ENCODE measurements at places on chromosomes 3 and 15.

- DNase-seq: no peak
Observed at GRCh38 chr15:101521591-101521990, 32.1 kb upstream of the PCSK6 start.

DNA sequence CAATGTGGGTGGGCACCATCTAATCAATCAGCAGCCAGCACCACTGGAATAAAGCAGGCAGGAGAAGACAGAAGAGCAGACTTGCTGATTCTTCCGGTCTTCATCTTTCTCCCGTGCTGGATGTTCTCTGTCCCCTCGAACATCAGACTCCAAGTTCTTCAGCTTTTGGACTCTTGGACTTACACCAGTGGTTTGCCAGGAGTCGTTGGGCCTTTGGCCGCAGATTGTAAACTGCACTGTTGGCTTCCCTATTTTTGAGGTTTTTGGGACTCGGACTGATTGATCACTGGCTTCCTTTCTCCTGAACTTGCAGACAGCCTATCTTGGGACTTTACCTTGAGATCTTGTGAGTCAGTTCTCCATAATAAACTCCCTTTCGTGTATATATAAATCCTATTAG lies 292.8 kb downstream of the BCHE start:
- DNase-seq: no peak

DNA sequence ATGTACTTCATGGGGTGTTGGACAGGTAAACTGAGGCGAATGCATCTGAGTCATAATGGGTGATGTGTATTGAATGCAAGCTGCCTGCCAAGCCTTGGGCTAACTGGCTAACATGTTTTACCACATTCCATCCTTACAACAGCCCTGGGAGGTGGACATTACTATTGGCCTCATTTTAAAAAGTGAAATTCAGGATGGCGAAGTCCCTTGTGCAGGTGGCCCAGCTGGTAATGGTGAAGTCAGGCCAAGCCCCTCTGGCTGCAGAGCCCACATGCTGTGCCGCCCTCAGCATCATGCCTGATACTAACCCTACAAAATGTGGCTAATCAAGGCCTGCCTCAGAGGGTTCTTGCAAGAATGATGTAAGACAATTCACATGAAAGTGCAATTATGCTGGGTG lies 60.0 kb upstream of the CHD2 start:
- DNase-seq: no peak

DNA sequence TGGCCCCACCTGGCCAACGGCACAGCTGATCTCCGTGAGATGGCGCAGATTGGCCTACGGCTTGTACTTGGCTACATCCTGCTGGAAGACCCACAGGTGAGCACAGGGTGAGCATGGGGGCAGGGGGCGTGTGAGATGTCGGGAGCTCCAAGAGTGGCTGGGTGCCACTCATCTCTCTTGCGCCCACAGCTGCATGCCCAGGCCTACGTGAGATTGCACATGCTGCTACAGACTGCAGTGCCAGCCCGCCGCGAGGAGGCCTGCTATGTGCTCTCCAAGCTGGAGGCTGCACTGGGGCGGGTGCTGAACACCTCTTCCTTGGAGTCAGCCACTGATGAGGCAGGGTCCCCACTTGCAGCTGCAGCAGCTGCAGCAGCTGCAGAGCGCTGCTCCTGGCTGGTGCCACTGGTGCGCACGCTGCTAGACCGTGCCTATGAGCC lies 22.3 kb downstream of the NBEAL2 start:
- DNase-seq: no peak

DNA sequence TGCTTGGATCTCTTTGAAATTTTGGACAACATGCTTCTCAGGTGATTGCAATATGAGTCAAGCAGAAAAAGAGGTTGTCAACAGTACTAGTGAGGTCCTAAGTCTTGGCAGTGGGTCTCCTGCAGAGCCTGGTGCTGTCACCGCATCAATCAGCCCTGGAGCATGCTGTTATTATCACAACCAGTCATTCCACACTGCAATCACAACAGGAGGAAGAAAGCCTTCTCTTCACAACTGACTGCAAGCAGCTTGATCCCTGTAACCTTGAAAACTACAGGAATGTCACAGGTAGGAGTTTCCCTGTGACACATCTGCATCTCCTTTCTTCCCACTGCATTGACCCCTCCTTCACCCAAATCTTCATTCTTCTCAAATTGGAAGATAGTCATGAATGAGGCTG lies 451.1 kb upstream of the ATP11B start:
- no peak for DNase-seq

DNA sequence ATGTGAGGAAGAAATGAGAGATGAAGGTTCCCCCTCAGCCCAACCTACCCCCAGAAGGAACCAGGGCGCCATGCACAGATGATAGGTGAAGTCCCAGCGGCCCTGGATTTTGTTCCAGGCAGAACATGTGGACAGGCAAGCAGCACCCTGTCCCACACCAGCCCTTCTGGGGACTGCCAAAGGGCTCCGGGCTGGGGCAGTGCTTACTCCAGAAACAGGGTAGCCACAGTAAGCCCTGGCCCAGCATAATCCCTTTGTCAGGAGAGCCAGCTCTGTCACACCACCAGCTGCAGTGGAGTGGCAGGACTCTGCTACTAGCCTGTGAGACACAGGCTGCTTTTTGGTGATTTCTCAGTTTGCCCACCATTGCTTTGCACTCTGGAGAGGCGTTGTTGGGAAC lies 6.3 kb downstream of the FBXL22 start:
- no peak for DNase-seq

Measured in cardiac fibroblast (primary cell).